ENCODE measurements at places on chromosomes 3 and 15.
A peak's percentile ranks its signal among the peaks of the same experiment; 100 is the strongest.

DNA sequence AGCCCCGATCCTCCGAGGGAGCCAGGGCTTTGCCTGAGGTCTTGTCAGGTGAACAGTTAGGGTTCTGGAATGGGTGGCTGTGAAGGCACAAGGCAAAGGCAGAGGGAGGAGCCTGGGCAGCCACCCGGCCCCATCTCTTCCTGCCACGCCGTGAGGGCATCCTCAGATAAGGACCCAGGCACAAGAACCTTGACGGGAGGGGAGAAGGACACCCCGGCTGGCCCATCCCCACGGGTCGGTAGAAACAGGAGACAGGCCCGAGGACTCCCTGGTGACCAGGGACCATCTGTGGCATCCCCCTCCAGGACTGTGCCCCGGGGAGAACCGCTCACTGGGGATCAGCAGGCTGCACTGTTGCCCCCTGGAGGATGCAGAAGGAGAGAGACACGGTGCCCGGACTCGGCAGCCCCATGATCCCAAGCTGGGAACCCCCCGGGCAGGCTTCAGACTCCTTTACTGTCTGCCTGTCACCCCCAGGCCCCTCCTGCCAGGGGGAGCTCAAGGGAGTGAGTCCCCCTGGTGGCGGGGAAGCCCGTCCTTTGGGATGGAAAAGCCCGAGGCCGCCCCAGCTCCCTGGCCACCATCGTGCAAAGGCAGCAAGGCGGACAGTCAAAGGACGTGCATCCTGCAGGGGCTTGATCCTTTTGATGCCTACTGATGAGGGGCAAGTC, 12.3 kb upstream of the PCSK6 start:
- DNase-seq: peak; percentile 18

DNA sequence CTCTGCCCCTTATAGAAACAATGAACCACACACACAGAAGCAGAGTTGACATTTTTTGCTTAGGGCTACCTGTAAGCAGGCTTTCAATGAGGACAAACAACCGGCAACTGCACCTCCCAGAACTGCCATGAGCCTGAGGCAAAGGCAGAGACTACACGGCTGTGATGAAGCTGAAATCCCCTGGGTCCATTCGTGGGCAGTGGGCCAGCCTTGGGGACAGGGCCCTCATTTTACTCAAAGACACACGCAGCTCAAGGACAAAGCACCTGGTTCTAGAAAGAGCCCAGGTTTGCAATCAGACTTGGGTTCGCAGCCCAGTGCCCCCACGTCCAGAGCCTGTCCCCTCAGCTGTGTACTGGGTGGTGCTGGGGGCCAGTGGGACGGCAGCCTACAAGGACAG, 17.9 kb downstream of the FAM174B start:
- no peak for DNase-seq

GRCh38 chr15:59060348-59060747, 44.6 kb upstream of the CCNB2 start:
- no peak for DNase-seq

GRCh38 chr3:23459889-23460546, 256.9 kb downstream of the UBE2E2 start:
- no peak for DNase-seq

DNA sequence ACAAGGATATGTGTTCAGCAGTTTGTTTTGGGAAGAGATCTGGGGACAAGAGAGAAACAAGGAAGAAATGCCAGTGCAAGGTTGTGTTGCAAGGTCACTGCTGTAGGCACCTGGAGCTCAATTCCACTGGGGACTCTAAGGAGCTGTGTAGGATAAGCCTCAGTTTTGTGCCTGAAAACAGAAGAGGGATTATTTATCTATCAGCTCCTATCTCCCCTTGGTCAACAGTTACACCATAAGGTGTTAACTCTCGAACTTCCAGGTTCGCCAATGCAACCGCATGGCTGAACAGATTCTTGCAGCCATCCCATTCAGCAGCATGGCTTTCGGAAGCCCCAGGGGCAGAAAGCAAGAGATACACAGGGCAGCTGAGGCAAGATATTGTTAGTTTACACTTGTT, 41.6 kb upstream of the CNOT10 start:
- no peak for DNase-seq

GRCh38 chr3:190326361-190326760, 4.1 kb upstream of the CLDN1 start:
- DNase-seq: no peak

DNA sequence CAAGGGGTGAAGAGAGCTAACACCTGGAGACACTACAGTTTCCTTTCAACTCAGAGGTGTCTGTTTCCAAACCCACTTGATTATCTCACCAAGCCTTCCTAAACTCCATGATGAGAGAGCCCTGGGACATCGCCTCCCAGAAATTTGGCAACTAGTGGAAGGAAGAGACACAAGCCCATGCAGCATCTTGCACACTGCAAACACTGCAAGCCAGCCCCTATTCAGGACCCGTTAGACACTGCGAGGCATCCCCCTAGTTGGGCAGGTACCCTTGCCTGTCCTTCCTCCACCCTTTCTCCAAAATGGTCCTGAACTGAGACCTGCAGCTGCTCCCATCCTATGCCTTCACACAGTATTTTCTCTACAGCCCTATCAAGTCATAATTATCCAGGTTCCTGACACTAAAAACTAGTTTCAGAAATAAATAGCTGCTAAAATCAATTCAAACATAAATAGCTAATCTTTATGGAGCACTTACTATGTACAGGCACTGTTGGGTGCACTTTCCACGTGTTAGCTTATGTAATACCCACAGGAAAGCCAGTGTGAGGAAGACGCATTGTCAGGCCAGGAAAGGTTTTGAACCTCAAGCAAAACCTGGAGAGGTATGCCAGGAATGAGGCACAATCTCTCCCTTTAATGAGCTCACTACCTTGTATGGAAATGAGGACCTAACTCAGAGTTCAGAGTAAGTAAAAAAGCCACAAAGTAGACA, 2.8 kb downstream of the MAGI1 start:
- DNase-seq: no peak

- no peak for DNase-seq
Observed at GRCh38 chr15:38576837-38577236, 12.2 kb upstream of the RASGRP1 start.

DNA sequence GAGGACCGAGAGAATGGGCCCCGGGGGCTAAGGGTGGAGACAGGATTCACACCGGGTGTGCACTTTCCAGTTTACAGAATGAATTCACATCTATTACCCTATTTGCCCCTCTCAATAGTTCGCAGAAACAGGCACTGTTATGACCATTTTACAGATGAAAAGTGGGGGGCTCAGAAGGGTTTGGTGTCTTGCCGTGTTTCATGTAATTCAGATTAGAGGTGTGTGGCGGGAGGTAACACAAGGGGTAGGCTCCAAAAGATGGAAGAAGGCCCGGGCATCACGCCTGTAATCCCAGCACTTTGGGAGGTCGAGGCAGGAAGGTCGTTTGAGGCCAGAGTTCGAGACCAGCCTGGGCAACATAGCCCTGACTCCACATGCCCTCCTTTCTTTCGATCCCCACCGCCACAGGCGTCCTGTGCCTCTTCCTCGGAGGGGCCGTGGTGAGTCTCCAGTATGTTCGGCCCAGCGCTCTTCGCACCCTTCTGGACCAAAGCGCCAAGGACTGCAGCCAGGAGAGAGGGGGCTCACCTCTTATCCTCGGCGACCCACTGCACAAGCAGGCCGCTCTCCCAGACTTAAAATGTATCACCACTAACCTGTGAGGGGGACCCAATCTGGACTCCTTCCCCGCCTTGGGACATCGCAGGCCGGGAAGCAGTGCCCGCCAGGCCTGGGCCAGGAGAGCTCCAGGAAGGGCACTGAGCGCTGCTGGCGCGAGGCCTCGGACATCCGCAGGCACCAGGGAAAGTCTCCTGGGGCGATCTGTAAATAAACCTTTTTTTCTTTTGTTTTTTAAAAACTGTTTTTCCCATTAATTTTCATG, 3.4 kb downstream of the DUOXA2 start:
- no peak for DNase-seq

DNA sequence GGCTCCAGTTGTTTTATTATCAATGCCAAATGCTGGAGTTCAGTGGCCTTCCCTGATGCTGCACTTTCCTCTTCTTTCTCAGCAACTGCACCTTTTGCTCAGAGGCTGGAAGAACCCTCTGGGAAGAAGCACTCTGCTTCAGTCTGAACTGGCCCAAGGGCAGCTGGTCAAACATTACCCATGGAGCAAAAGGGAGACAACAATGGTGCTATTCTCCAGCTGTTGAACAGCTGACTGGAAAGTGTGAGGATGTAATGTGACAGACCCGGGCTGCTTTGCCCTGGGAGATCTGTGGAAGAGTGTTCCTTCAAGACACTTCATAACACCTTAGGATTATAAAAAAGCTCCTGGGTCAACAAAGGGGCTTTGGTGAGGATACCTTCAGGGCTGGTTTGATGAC, 84.9 kb downstream of the EPHB1 start:
- no peak for DNase-seq

DNA sequence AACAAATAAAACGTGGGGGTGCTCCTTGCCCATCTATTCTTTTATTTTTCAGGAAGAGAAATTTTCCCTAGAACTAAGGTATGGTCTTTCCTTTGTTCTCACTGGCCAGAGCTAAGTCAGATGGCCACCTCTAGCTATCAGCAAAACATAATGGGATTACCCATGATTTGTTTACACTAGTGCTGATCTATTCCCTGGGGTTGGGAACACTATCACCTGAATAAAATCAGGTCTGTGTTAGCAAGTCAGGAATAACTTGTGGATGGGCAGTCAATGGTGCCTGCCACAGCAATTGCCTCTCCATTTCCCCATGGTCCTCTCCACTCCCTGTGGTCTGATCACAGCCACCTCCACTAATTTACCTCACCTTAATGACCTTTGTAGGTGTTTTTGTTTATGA, 181.7 kb upstream of the CADPS start:
- no peak for DNase-seq

- no peak for DNase-seq
Observed at GRCh38 chr3:55147856-55148720, 220.2 kb upstream of the LRTM1 start.

DNA sequence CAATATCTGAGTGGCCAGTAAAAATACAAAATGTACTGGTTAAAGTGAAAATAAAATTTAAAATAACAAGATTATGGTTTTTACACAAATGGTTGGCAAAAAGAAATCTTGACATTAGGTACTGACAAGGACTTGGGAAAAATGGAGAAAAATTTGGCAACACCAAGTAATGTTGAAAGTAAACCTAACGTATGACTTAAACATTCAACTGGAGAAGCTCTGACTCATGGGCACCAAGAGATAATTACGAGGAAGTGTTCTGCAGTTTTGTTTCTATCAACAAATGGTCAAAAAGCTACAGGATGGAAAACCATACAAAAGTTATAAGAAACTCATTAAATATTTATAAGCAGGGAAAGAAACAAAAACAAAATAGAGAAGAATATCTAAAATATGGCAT, 177.7 kb downstream of the ZNF385D start:
- no peak for DNase-seq

DNA sequence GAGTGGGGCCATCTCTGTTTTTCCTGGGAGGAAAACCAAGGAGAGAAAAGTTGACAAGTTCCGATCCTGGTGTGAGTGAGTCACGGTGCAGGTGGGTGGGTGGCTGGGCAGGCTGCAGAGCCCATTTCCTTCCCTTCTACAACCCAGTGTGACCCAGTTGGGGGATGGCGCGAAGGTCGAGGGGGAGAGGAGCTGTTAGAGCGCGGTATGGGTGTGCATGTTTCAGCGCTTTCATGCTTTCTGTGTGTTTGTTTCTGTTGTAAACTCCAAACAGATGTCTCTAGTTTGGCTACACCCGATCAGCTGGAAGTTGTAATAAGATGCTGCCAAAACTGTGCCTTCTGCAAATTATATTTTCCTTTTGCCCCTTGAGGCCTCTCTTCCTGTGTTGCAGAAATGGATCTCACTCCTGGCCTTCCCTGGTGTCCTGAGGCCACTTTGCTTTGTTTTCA, 3.8 kb downstream of the FAM43A start:
- no peak for DNase-seq

- DNase-seq: no peak
Observed at GRCh38 chr15:43529587-43530345, 12.4 kb downstream of the MAP1A start.

DNA sequence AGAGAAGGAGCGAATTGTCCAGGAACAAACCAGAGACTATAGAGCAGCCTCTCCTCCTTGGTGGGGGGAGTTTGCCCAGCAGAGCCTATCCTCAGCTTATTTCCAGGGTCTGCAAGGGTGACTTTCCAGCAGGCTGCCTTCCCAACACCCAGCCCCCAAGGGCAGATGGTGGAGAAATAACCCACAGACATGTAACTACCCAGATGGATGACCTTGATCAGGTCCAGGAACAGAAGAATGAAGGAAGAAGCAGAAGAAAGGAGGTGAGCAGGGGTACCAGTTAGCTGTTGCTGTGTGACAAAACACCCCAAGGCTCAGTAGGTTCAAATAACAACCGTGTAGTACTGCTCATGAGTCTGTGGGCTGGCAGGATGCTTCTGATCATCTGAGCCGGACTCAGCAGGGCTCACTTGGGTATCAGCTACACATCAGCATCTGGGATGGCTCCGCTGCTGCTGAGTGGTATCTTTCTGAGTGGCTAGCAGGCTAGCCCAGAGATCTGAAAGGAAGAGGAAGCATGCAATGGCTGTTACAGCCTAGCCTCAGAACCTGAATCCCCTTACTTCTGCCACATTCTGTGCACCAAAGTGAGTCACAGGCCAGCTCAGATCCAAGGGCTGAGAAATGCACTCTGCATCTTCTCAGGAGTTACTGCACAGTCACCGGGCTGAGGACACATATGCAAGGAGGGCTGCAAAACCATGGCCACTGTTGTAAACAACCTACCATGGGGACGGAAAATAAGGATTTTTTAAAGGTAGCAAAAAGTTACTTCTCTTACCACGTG, 22.2 kb upstream of the TXNRD3 start:
- no peak for DNase-seq

- no peak for DNase-seq
Observed at GRCh38 chr3:101235048-101235447, 85.3 kb downstream of the IMPG2 start.

DNA sequence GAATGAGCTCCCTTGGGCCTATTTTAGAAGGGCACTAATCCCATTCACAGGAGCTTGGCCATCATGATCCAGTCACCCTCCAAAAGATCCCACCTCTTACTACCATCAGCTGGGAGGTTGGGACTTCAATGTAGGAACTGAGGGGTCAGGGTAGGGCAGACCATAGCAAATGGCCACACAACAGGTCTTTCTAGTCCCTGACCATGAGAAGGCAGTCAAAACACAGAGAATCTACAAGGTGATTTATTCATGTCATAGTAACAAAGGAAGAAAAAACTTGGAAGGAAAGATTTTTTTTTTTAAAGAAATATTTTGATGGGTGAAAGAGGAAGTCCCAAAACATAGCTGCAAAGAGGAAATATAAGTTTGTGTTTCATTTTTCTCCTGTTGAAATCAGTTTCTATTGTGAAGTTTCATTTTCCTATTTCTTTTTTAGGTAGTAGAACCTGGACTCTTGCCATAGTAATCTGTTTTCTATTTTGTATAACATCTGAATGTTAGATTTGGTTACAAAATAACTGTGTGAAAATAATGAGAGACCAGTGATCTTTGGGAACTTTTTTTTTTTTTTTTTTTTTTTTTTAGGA, 23.5 kb upstream of the TNFSF10 start:
- no peak for DNase-seq

All from activated effector memory CD4-positive, alpha-beta T cell treated with Interleukin-2 at 50 U/mL for 16 hours (primary cell).